ENCODE measurements at places on chromosomes 16 and 17. TPM values are rescaled to one million over a fixed set of nuclear protein-coding genes. Genes with fewer than 3 reads are reported as not detected.

DNA sequence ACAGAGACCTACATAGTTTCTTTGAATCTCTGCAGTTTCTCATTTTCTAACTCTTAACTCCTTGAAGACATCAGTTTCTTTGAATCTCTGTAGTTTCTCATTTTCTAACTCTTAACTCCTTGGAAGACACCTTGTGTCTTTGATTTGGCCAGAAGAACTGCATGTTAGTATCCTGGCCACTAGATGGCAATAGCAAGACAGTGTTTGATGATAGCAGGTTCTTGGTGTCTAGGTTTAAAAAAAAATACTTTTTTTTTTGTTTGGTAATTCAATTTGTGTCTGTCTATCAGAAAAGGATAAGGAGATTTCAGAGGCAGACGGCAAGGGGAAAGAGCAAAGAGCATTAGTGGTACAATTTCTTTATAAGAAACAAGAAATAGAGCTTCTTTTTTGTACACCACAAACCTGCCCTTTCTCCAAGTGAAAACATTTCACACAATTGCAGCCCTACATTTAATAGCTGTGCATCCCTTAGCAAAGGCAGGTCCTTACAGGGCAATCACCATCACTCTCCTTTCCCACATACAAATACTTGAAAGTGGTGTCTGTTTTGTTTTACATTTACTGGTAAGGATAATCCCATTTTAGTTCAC lies 1324.9 kb upstream of the CDH8 start:
- no peak for DNase-seq

- DNase-seq = no peak
Measured at GRCh38 chr17:46951706-46952105, 27.3 kb downstream of the RPRML start.

GRCh38 chr17:75864448-75864871 lies 9.3 kb upstream of the WBP2 start:
- peak; percentile 48 for DNase-seq

Gene RTN4RL1
- 19.6 TPM for total RNA-seq

Measured in breast epithelium (tissue), 4 donors.